ENCODE measurements at places on chromosomes 3 and 15.

DNA sequence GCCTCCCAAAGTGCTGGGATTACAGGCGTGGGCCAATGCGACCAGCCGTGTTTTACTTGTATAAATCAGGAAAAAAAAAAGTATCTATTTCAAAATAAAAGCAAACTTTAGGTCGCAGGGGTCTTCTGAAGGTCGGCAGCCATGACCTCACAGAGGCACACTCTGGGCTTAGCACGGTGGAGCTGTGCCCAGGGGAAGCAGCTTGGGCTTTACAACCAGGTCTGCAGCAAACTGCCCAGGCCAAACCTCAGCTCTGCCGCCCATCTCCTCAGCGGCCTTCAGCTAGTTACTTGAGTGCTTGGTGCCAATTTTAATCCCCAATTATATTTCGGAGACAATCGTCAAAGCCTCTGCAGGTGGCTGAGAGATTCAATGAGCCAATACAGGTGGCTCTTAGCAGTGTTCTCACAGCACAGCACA, 30.1 kb downstream of the ZDHHC19 start:
- no peak for DNase-seq

DNA sequence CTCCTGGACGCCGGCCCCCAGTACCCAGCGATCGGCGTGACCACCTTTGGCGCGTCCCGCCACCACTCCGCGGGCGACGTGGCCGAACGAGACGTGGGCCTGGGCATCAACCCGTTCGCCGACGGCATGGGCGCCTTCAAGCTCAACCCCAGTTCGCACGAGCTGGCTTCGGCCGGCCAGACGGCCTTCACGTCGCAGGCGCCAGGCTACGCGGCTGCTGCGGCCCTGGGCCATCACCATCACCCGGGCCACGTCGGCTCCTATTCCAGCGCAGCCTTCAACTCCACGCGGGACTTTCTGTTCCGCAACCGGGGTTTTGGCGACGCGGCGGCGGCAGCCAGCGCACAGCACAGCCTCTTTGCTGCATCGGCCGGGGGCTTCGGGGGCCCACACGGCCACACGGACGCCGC, 956 bp downstream of the ZIC1 start:
- DNase-seq: no peak

GRCh38 chr3:182046166-182046764, 334.5 kb downstream of the SOX2 start:
- no peak for DNase-seq

- DNase-seq: no peak
Observed at GRCh38 chr3:4245671-4246070, 57.5 kb upstream of the SETMAR start.

DNA sequence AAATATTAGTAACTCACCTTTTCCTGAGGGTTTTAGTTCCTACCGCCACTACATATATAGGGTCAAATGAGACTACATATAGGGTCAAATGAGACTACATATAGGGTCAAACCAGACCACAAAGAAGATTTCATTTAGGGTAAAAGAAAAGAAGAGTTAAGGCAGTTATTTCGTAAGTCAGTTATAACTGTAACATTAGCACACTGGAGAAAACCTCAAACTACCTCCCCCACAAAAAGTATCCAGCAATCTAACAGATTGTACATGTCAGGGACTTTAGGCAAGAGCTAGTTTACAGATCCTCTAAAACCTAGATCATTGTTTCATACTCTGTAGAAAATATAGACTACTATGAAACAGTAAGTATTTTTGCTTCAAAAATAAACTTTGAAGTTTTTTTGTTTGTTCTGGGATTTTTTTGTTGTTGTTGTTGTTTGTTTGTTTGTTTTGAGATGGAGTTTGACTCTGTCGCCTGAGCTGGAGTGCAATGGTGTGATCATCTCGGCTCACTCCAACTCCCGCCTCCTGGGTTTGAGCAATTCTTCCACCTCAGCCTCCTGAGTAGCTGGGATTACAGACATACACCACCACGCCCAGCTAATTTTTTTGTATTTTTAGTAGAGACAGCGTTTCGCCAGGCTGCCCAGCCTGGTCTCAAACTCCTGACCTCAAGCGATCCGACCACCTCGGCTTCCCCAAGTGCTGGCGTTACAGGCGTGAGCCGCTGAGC, 92.4 kb upstream of the CGNL1 start:
- DNase-seq: no peak

DNA sequence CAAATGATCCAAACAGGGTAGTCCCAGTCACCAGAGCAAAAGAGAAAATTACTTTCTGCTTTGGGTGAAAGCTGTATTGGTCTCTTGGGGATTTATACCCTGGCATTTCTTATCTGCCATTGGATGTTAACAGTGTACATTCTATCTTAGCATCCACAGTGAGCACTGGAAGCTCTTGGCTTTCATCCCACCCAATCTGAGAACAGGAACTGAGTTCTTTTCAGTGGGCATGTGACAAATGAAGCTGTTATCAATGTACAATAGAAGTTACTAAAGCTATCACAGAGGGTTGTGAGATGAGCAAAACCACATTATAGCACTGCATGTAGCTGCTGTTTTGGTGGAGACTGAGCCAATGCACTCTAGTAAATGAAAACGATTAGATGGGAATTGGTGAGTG, 300.7 kb downstream of the TUSC7 start:
- no peak for DNase-seq

DNA sequence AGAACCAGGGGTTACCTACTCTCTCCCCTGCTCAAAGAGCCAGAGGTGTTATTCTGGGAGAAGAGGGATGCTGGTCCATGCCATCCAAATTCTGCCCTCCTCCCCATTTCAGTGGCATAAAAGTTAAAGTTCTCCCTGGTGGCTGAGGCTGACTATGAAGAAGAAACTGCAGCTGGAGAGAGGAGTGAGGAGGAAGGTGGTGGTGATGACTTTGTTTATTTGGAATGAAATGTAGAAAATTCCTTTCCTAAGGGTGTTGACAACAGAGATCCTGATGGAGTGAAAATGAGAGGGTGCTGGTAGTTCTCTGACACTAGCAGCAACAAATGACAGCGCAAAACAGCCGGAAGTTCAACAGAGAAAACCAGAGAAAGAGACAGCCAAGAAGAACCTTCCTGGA, 100.4 kb downstream of the PCCB start:
- DNase-seq: no peak

DNA sequence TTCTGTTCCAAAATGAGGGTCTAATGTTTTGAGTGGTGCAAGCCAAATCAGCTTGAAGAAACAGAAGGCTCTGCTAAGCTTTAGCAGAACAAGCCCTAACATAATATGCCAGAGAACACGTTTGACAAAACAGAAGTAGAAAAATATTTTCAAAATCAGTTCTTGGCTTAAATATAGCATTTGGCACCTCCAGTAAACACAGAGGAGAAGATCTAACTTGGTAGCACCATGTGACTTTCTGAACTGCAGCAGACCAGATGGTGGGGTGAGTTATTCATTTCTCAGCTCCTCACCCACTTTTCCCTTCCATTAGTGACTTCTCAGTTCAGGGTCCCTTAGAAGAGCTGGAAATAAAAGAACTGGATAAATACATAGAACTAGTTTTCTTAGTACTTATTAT, 395.8 kb downstream of the MAGI1 start:
- DNase-seq: no peak

GRCh38 chr3:140243575-140243974, 308.6 kb downstream of the CLSTN2 start:
- DNase-seq: no peak

DNA sequence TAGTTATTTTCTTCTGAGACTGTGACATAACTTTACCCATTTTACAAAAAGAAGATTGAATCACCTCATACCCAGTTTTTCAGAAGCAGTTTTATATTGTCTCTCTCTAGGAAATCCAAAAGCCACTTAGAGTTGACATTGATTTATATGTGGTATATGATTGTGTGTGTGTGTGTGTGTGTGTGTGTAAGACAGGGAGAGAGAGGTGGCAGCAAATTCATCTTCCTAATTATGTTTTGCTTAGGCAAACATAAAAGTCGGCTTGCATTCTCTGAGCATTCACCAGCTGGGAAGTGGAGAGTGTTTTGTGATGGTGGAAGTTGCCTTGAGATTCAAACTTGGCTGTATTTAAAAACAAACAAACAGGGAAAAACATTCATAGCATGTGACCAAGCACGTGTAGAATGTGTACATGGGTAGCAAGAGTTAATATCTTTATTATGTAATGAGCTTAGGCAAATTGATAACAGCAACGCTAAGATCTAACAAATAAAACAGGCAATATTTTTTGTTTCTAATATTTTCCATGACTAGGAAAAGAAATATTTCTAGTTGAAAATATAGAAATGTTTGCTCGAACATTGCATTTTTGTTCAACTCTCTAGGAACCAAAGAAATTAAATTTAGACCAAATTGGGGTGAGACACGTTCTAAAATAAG, 64.4 kb upstream of the IGF1R start:
- DNase-seq: no peak

- DNase-seq: no peak
Observed at GRCh38 chr15:78193731-78194567, 40.4 kb downstream of the ACSBG1 start.

GRCh38 chr3:72380193-72380592, 468.1 kb downstream of the SHQ1 start:
- DNase-seq: no peak

DNA sequence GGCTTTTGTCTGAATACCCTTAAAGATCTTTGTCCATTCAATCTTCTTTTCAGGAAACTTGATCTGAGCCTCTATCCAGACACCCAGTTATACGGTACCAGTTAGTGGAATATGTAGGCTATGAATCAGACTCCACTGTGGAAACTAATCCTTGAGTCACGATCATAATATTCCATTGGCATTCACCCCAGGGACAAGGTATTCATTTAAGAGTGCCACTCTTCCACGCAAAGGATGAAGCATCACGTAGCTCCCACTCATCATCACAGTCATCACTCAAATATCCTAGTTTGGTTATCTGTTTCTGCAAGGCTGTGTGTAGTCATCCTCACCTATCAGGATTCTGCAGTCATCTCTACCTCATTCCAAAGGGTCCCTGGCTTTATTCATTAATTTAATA, 85.6 kb downstream of the NEDD4 start:
- no peak for DNase-seq

GRCh38 chr3:73332558-73332957, 271.1 kb downstream of the EBLN2 start:
- no peak for DNase-seq

DNA sequence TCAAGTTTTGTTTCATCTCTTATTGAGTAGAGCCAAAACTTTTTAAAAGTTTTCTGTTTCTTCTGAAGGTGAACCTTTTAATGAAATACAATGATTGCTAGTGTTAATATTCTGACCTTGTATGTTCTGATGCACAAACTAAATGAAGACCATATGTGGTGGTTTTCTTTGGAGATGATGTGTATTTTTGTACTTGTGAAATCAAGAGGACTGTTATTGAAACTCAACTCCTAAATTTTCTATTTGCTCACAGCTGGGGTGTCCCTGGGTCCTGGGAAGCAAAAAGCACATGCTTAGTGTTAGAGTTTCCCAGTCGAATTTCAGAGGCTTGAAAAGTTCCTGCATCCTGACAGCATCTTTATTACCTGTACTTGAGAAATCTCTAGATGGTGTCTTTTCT, 1185.8 kb upstream of the ALCAM start:
- no peak for DNase-seq

DNA sequence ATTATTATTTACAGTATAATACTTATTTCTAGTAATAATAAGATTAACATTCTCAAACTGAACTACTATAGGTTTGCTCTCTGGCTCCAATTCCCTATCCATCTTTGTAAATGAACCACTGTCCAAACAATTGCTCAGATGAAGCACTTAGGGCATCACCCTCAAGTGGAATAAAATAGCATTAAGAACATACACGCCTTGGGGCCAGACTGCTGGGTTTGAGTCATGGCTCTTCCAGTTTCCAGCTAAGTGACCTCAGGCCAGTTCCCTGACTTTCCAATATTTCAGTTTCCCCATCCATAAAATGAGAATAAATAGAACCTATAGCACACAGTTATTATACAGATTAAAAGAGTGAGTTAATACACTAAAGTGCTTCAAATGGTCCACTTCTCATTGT, 507.2 kb downstream of the MAGI1 start:
- no peak for DNase-seq

DNA sequence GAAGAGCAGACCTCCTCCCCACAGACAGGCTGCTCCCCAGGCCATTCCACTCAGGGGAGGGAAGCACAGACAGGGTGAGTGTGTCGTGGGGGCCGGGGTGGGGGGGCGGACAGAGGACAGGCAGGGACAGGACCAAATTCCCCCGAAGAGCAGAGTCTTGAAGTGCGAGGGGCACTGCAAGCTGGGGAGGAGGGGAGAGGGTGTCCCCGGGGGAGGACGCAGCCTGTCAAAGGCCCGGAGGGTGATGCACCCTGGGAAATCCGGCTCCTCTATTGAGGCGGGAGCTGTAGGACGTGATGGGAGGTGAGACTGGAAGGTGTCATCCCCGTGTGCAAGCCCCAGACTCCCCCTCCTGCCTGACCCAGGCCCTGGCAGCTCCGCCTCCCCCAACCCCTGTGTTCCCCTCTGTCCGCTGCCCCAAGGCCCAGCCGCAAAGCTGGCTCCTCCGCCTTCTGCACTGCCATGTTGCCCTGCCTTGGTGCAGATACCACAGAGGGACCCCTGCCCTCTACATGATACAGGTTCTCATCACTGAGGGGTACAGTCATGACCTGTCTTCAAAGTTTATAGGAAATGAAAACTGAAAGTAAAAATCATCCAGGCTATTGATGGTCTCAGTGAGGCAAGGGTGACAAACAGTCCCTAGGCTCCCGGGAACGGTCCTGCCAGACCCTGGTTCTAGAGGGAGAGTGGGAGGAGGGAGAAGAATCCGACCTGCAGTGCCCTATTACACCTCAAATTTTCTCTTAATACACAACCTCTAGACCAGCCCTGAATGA, 76.3 kb upstream of the IQSEC1 start:
- no peak for DNase-seq

GRCh38 chr3:137714551-137714950, 49.6 kb upstream of the SOX14 start:
- DNase-seq: no peak

DNA sequence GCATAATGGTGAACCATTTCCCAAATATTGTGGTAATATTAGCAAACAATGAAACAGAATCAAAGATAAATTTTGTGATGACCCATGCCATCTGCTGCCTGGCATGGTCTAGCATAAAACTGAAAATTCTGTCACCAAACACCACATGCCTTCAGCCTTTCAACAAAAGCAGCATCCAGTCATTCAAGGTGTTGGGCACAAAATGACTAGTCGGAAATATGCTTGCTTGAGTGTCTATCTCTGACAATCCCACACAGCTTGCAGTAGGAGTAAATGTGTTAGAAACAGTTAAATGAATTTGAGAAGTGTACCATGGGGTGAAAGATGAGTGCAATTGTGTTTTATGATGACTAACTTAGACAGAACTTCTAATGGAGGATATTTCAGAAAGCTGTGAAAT, 61.7 kb upstream of the CDIN1 start:
- no peak for DNase-seq

DNA sequence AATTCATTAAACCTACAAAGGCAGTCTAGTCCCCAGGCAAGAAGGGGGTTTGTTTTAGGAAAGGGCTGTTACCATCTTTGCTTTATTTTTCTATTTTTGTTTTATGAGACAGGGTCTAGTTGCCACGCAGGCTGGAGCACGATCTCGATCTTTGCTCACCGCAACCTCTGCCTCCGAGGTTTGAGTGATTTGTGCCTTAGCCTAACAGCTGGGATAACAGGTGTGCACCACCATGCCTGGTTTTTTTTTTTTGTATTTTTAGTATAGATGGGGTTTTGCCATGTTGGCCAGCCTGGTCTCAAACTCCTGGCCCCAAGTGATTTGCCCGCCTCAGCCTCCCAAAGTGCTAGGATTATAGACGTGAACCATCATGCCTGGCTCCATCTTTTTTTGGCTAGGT, 4.9 kb downstream of the HIGD1A start:
- DNase-seq: no peak

- no peak for DNase-seq
Observed at GRCh38 chr15:40436116-40436891, 4.4 kb upstream of the BAHD1 start.
